ENCODE measurements at places on chromosomes 3 and 15.
A peak's percentile ranks its signal among the peaks of the same experiment; 100 is the strongest.

DNA sequence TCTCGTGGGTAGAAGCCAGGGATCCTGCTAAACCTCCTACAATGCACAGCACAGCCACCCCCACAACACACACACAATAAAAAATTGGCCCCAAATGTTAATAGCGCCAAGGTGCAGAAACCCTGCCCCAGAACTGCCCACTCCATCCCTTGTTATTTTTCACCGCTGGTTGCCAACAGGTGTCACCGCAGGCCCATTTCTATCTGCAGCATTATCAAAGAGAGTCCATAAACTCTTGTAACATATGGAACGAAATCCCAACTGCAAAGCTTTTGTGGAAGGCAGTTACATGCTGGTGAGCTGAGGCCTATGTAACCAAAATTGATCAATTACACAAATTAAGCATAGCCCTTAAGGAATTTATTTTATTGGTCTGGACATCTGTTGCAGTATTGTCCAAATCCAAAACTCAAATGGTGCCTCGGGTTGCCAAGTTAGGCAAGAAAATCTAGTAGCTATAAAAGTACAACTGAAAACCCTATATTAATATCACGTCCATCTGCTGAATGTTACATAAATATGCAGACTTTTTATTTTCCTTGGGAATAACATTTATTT is 66.2 kb downstream of the SAMMSON start:
- DNase-seq: peak; percentile 4

DNA sequence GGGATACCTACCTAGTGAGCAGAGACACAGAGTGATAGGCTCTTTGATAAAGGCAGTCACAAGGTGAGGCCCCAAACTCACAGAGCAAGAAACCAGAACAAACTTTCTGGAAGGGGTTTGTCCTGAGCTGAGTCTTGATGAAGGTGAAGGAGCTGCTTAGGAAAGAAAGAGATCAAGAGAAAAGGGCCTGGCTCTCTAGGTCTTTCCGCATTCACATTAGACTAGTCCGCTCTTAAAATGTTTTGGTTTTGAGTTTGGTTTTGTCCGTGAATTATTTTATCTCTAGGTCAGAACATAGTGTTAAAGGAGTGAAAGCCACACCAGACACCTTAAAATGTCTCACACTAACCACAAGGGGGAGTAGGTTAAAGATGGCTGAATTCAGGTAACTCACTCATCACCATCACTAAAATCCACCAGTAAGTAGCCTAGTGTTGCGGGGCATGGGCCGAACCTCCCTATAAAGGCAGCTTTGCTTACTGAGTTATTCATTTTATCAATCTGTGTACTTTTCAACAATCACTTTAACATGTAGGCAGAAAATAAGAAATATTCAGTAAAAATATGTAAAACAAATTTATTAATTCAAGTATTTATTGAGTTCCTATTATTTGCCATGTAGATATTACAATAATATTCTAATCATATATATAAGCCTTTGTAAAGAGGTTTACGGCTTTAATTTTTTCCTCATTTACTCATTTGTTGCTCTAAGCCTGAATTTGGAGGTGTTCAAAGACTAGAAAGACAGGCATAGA is 121.5 kb upstream of the TSC22D2 start:
- DNase-seq: peak; percentile 88

- peak; percentile 78 for DNase-seq
Observed at GRCh38 chr3:99114565-99115291, 213.2 kb upstream of the DCBLD2 start.

GRCh38 chr15:38226608-38227266 is 25.9 kb upstream of the SPRED1 start:
- DNase-seq: peak; percentile 93

DNA sequence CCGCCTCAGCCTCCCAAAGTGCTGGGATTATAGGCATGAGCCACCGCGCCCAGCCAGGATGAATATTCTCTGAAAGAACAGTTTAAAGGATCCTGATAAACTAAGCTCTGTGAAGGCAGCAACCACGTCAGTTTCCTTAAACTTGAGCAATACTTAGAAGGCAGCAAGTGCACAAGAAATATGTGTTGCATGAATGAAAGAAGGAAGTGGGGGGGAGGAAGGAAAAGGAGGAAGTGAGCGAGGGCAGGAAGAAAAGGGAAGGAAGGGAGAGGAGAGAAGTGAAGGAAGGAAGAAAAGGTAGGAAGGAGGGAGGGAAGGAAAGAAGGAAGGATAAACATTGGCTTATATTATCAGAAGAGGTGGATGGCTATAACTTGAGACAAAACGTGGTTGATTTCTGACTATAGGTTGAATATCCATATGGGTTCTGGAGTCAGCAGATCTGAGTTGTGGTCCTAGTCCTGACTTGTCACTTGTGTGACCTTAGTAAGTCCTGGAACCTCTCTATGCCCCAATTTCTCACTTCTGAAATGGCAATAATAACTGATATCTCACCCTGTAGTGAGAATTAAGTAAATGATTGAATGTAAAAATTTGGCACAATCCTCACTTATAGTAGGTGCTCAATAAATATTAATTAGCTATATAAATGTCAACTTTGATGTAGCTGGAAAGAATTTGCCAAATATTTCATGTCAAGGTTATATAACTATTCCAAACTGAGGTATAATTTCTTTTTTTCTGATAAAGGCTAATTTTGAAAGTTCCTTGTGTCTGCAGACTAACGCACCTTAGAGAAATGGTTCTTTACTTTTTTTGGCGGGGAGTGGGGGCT is 12.0 kb upstream of the SEMA4B start:
- no peak for DNase-seq

DNA sequence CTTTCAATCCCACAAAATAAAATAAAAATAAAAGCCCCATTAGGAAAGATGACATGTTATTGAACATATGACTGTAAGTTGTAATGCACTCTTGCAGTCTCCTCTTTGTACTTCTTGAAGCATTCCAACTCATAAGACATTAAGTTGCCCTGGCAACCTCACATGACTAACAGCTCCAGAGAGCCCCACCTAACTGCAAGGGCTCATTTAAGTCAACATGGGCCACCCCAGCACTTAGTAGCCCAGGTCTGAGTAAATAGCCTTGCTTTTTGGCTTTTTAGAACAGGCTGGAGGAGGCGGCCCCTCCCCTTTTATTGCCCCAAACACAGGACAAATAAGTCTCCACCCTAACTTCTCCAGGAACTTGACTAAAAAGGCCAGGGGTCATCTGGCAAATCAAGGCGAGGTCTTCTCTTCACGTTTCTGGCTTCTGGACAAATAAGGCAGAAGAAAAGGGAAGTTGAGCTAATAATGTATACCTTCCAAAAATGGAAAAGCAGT is 135.1 kb downstream of the TMCO5A start:
- DNase-seq: peak; percentile 87

DNA sequence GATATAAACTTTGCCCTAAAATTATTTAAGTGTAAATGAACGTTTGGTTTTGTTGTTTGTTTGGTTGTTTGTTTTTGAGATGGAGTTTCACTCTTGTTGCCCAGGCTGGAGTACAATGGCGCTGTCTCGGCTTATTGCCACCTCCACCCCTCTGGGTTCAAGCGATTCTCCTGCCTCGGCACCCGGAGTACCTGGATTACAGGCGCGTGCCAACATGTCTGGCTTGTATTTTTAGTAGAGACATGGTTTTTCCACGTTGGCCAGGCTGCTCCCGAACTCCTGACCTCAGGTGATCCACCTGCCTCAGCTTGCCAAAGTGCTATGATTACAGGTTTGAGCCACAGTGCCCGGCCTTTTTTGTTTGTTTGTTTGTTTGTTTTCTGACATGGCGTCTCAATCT is 87.9 kb upstream of the CHD2 start:
- DNase-seq: no peak

- DNase-seq: peak; percentile 71
Observed at GRCh38 chr3:47266709-47267489, 15.7 kb downstream of the KIF9 start.

- no peak for DNase-seq
Observed at GRCh38 chr3:26964836-26965235, 342.3 kb downstream of the LRRC3B start.

DNA sequence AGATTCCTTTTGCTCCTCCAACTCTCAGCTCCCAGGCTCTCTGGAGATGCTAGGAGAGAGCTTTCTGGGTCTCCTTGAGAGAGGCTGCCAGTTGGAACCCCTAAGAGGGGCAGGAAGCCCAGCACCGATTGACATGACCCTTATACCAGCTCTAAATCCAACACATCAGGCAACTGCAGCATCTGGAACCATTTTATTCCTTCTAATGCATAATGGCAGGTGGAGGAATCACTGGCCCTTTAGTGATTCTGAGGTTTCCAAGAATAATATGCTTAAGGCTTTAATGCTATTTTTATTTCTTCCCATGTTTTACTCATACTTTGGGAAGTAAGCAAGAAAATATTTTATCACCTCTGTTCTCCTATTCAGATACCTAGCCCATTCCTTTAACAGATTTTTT is 60.3 kb upstream of the TEX264 start:
- no peak for DNase-seq

All from HT-29 (cell line).